ENCODE measurements at places on chromosomes 12 and 14.
A peak's percentile ranks its signal among the peaks of the same experiment; 100 is the strongest.

- peak; percentile 73 for DNase-seq
Measured at GRCh38 chr12:69284131-69284530, 44.8 kb downstream of the CPSF6 start.

DNA sequence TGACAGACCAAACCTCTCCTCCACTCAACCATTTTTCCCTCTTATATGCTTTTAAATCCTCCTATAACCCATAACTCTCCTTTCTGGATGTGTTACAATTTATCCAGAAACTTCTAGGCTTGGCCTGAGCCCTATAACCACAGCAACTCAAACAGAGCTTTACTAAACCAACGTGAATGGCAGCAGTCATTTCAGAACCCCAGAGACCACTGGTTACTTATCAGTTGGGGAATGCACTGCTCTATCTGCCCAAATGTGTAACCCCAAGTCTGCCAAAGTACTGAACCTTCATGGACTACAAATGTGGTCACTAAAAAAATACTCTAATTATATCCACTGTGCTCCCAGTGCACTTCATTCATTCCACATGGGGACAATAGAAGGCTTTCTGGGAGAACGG, 42.0 kb downstream of the NAA25 start:
- no peak for DNase-seq

GRCh38 chr12:77954206-77954555, 123.5 kb downstream of the NAV3 start:
- no peak for DNase-seq

GRCh38 chr14:102510616-102511520, 1.3 kb upstream of the ANKRD9 start:
- DNase-seq, result no peak

DNA sequence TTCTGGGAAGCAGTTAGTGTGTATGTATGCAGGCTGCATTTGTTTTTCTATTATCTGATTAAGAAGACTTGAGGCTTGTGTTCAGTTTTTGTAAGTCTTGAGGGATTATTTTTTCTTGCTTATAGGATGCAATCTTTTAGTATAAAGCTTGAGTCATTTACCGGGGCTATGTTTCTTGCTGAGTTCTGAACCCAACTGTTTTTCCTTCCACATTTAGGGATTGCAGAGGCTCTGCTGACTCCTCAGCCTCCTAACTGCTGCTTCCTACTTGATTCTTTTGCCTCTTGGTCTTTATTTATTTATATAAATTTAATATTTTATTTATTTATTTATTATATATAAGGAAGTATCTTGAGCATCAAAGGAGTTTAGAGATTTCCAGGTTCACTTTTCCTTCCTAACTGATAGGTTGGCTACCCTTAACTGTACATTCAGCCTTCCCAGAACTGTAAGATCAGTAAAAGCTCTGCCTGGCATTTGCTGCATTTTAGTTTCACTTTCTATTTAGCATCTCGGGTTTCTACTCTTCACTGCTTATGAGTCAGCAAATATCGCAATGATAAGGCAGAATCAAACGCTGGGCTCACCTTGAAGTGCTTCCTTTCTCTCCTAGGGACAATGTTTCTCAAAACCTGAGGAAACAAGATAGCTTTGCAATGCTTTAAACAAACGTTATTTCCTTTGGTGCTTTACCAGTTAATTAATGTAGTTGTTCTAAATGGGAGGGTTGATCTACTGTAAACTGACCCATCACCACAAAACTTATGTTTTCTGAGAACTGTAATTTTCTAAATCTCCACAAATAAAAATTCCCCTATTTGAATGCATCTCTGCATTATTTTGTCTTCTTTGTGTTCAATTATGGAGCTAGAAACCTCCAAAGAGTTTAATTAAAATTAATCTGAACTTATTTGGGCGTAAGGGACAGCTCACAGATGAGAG, 1183.7 kb upstream of the TMEM132C start:
- DNase-seq, result peak; percentile 31

- no peak for DNase-seq
Measured at GRCh38 chr12:52245259-52245961, 12.4 kb downstream of the KRT7 start.

GRCh38 chr12:42946871-42947381, 357.4 kb upstream of the PRICKLE1 start:
- DNase-seq, result no peak

- no peak for DNase-seq
Measured at GRCh38 chr12:94500831-94501567, 41.3 kb upstream of the CEP83 start.

GRCh38 chr12:3228552-3228951, 151.4 kb downstream of the TSPAN9 start:
- no peak for DNase-seq

- DNase-seq, result peak; percentile 81
Measured at GRCh38 chr12:62785941-62786559, 148.9 kb downstream of the PPM1H start.

- peak; percentile 59 for DNase-seq
Measured at GRCh38 chr12:123482876-123483275, 24.9 kb downstream of the SNRNP35 start.

- peak; percentile 92 for DNase-seq
Measured at GRCh38 chr12:14770496-14771461, 32.5 kb downstream of the WBP11 start.

DNA sequence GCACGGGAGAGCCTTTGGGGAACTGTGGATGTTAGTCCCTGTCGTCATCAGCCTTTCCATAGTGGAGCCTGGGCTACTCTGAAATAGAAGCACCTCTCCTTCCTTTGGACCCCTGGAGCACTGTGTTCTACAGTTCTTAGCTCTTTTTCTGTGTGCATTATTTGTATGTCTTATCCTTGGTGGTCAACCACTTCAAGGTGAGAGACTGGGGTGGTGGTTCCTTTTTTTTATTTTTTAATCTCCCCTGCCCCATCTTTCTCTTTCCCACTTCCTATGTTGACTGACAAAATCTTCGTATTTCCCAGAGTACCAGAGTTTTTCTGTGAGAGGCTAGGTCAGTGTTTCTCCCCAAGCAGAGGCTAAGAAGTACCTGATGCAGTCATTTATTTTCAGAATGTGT, 111.7 kb downstream of the CRADD start:
- DNase-seq, result no peak

- DNase-seq, result peak; percentile 51
Measured at GRCh38 chr12:49909826-49910225, 6.1 kb upstream of the FAIM2 start.

GRCh38 chr14:74495356-74495755, 1.8 kb downstream of the ISCA2 start:
- peak; percentile 53 for DNase-seq

DNA sequence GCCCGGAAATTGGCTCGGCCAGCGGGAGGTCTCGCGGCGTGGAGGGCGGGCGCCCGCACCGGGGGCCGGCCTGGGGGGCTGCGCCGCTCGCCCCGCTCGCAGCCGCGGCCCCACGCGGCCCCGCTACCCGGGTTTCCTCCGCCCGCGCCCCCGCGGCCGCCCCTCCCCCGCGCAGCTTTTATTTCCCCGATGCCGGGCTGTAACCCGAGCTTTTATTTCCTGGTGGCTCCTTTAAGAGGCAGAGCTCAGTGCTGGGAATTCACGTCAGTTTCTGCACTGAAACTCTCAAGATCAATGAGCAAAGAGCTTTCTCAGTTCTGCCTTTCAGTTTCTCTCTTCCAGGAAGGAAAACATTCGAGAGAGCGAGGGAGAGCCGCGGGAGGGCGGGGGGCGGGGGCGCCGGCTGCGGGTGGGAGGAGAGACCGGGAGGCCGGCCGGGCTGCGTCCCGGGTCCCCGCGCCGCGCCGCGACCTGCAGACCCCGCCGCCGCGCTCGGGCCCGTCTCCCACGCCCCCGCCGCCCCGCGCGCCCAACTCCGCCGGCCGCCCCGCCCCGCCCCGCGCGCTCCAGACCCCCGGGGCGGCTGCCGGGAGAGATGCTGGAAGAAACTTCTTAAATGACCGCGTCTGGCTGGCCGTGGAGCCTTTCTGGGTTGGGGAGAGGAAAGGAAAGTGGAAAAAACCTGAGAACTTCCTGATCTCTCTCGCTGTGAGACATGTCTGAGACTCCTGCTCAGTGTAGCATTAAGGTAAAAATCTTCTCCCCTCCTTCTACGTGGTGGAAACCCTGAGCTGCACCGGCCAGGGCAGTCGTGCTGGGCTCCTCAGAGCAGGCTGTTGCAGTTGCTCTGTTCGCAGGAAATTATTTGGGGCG, at the start of gene ETV6:
ETV6 (plus strand) TSS at position 262 of the 873 bp plus-strand sequence; CDS start at position 716, 454 bp downstream.
- DNase-seq, result peak; percentile 95

DNA sequence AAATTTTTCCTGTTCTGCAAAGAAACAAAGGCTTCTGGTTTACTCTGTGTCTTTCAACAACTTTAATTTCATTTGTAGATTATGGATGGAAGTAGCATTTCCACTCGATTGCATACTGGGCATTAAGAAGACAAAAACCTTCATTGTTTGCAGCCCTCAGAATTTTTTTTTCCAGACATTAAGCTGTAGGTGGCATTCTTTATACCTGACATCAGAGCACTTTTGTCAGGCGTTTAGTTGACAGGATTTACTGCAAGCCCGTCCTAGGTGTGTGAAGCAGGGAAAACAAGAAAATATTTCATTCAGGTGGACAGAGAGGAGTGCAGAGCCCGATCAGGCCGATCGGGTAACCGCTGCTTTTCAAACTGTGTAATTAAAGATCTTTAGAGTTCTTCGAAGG, 107.5 kb downstream of the TMEM260 start:
- DNase-seq, result no peak

DNA sequence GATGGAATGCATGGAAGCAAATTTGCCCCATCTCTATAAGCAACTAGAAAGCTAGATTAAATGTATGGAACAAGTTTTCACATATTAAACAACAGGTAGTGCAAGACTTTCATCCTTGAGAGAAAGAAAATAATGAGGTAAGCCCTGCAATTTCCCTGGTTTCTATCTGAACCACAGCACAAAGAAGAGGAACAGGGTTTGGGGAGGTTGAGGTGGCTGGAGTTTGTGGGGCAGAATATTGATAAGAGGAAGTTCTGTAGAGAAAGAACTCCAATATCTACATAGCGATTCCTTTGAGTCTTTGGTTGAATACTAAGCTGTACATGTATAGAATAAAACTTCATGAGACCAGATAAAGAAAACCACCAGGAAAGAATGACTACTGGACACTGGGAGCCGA, 96.3 kb upstream of the CCND2 start:
- DNase-seq, result peak; percentile 80

- DNase-seq, result no peak
Measured at GRCh38 chr12:14129611-14130195, 148.3 kb upstream of the GRIN2B start.

GRCh38 chr12:12668005-12668404, 28.0 kb downstream of the GPR19 start:
- DNase-seq, result no peak

GRCh38 chr14:31945701-31946100, 131.4 kb upstream of the ARHGAP5 start:
- DNase-seq, result no peak

Measured in MV-4-11 (cell line).